ENCODE measurements at places on chromosomes 11 and 22. TPM values are rescaled to one million over a fixed set of nuclear protein-coding genes. Genes with fewer than 3 reads are reported as not detected.

Gene MMP3
- total RNA-seq, result not detected

Gene TLCD5
- total RNA-seq, result 9.1 TPM

- no peak overlapping the region for H3K27ac ChIP-seq
- no peaks in the 10 kb centered on the region for H3K4me1 ChIP-seq
- H3K36me3 ChIP-seq, result no peaks in the 10 kb centered on the region
- H3K4me3 ChIP-seq, result no peak overlapping the region
- H3K27me3 ChIP-seq, result no peaks in the 10 kb centered on the region
These were observed 52.3 kb downstream of the PISD start for GRCh38 chr22:31609716-31610115.

DNA sequence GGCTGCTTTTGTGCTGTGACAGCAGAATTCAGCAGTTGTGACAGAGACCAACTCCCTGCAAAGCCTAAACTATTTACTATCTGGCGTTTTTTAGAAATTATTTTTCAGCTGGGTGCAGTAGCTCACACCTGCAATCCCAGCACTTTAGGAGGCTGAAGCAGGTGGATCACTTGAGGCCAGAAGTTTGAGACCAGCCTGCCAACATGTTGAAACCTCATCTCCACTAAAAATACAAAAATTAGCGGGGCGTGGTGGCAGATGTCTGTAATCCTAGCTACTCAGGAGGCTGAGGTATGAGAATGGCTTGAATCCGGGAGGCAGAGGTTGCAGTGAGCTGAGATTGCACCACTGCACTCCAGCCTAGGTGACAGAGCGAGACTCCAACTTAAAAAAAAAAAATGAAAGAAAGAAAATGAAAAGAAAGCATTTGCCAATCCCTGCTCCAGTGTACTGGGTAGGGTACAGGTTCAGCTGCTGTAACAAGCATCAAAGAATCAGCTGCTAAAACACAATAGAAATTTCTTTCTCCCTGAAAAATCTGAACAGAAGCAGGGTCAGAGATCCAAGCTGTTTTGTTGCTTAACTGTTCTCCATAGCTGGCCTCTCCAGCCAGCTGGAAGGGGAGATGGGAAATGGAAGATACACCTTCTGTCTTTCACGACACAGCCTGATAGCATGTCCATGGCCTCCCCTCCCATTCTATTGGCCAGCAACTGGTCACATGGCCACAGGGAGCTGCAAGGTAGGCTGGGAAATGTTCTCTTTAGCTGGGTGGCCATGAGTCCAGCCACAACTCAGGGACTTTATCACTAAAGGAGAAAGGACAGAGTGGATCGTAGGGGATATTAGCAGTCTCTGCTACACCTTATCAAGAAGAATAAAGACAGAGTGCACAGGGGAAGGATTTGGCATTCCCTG is 8.5 kb upstream of the NCF4 start:
- H3K36me3 ChIP-seq, result no peaks in the 10 kb centered on the region
- H3K4me3 ChIP-seq, result no peak overlapping the region
- DNase-seq, result no peak
- H3K4me1 ChIP-seq, result peaks cover 15% of the 10 kb centered on the region
- no peak overlapping the region for H3K27ac ChIP-seq

GRCh38 chr11:87224486-87224885 is 186.8 kb downstream of the TMEM135 start:
- DNase-seq, result no peak
- H3K4me1 ChIP-seq, result no peaks in the 10 kb centered on the region
- H3K27me3 ChIP-seq, result no peaks in the 10 kb centered on the region
- no peak overlapping the region for H3K4me3 ChIP-seq
- H3K36me3 ChIP-seq, result no peaks in the 10 kb centered on the region

GRCh38 chr11:71581826-71582225 is 849 bp downstream of the KRTAP5-11 start:
- no peak overlapping the region for H3K27ac ChIP-seq
- no peaks in the 10 kb centered on the region for H3K36me3 ChIP-seq
- no peaks in the 10 kb centered on the region for H3K27me3 ChIP-seq
- no peak overlapping the region for H3K4me3 ChIP-seq

DNA sequence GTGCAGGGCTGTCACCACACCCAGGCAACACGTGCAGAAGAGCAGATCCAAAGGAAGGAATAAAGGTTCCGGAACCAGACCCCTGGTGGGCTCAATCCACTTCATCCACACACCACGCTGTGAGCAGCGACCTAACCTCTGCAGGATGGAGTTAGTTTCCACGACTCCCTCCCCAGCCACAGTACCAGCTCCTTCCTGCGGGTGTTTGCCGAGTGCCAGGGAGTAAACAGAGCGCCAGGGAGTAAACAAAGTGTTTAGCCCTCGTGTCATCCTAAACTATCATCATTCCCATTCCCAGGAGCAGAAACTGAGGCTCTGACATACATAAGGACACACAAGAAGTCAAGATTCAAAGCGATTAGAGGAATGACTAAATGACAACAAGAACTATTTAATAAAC is 261.3 kb downstream of the MN1 start:
- H3K4me1 ChIP-seq, result no peaks in the 10 kb centered on the region
- no peak overlapping the region for H3K4me3 ChIP-seq
- DNase-seq, result no peak
- no peak overlapping the region for H3K27ac ChIP-seq
- no peaks in the 10 kb centered on the region for H3K27me3 ChIP-seq
